ENCODE measurements at places on chromosomes 7 and 10.
A peak's percentile ranks its signal among the peaks of the same experiment; 100 is the strongest.

DNA sequence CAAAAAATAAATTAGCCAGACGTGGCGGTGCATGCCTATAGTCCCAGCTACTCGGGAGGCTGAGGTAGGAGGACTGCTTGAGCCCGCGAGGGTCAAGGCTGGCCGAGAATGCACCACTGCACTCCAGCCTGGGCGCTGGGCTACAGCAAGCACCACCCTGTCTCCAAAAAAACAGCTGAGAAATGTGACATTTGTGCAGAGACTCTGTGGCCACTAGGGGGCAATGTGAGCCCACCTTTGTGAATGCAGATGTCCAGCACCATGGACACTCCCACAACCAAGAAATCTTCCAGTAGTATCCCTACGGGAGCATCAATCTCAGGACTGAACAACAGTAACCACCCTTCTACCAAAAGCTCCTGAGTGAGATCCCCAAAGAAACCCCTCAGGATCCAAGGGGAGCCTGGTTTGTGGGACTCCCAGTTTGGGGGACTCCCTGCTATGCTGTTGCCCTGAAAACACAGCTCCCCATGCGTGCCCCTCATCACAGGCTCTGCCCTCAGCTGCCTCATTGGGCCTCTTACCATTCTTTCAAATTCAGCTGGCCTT is 6.2 kb upstream of the AHCYL2 start:
- peak; percentile 82 for DNase-seq

DNA sequence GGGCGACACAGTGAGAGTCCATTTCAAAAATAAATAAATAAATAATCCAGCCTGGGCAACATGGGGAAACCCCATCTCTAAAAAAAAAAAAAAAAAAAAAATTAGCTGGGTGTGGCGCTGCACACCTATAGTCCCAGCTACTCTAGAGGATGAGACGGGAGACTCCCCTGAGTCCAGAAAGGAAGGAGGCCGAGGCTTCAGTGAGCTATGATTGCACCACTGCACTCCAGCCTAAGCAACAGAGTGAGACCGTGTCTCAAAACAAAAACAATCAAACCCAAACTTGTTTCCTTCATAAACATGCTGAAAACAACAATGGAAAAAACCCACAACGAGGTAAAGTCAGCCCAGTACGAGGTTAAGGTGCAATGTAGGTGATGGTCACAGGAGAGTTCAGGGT is 1.2 kb downstream of the COX19 start:
- DNase-seq: no peak

- no peak for DNase-seq
Observed at GRCh38 chr10:50946991-50947781, 61.8 kb upstream of the A1CF start.

- DNase-seq: no peak
Observed at GRCh38 chr7:80843018-80843677, 75.7 kb downstream of the SEMA3C start.

- DNase-seq: no peak
Observed at GRCh38 chr7:2872296-2872874, 28.3 kb upstream of the GNA12 start.

DNA sequence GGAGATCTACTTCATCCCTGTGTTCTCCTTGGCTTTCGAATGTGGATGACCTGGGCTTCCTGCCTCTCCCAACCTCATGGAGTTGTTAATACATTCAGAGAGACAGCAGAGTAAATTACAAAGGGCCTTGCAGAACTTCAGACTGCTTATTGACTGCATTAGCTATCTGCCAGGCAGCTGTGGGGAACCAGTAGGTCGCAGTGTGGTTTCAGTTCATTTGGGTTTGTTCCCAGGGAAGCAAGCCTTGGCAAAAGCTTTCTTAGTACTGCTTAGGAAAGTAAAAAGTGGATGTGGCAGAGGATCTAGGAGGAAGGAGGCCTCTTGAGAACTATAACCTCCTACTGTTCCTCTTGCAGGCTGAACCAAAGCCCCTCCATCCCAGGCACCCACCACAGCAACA is 9.2 kb downstream of the NPFFR1 start:
- DNase-seq: no peak

DNA sequence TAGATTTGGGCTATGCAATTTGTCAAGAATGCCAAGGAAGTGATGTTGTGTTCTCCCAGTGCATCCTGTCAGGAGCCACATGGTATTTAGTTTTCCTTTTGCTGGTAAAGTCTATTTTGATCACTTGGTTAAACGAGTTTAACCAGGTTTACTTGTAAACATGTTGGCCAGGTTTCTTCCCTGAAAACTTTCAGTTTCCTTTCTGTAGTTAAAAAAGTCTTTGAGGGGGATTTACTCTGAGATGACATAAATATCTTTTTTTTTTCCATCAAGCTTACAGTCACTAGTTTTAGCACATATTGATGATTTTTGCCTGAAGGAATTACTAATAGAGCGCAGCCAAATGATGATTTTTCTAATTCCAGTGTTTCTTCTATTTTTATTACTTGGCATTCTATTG is 320.5 kb downstream of the PHF14 start:
- DNase-seq: no peak

- no peak for DNase-seq
Observed at GRCh38 chr7:64849250-64849923, 53.7 kb upstream of the ZNF273 start.

DNA sequence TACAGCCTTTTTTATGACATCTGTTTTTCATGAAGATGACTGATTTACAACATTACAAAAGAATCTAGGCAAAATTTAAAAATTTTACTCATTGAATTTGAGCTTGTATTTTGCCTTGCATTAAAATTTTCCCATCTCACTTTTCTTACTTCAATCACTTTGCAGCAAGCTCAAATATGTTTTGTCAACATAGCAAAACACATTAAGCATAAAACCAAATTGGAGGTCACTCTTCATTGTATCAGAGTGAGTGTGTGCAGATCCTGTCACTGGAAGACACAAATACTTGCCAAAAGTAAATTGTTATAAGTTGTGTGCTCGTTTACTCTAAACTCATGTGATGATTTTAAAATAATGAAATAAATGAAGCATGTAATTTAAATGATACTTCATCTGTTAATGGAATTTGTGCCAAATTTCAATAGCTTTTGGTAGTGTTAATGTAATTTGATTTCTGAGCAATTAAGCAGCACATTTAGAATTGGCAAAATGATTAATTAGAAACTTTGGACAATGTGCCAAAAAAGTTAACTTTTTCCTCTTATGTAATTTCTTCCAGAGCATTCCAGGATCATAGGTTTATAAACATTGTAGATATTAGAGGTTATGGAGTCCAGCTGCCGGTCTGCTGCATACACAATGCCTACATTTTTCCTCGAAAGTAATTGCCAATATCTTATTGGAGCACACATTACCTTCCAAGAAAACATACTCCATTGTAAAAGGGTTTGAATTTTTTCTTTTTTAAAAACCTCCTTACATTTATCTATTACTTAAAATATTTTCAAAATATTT is 1078.2 kb upstream of the LRRTM3 start:
- no peak for DNase-seq

GRCh38 chr10:30055226-30055662 is 4.1 kb downstream of the JCAD start:
- no peak for DNase-seq

DNA sequence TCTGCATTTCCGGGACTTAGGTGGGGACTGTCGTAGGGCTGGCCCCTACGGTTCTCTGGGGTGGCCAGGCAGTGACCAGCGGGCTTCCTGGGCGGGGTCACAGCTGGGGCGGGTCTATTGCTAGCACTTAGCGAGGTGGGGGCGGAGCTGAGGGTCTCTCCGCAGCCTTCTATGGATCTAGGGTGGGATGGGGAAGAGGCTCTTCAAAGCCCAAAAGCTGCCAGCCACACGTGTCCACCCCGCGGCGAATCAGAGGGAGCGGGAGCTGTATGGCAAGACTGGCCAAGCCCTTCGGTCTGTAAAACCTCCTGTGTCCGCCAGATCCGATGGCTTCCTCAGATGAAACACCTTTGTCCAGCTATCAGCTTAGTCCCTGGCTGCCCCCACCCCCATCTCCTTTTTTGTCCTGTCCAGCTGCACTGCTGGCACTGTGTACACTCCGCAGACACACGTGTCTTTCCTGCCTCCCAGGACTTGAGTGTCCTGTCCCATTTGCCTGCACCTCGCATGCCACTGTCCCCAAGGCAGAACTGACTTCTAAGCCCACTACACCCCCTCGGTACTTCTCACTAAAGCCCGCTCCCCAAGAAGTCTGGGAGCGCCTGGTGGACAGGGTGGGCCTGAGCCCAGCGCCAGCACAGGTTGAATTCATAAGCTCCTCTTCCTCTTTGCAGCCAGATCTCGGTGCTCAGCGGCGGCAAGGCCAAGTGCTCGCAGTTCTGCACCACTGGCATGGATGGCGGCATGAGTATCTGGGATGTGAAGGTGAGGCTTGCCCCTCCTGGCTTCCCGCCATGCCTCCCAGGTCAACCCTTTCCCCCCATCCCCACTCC is 14.8 kb downstream of the PDAP1 start:
- DNase-seq: no peak

DNA sequence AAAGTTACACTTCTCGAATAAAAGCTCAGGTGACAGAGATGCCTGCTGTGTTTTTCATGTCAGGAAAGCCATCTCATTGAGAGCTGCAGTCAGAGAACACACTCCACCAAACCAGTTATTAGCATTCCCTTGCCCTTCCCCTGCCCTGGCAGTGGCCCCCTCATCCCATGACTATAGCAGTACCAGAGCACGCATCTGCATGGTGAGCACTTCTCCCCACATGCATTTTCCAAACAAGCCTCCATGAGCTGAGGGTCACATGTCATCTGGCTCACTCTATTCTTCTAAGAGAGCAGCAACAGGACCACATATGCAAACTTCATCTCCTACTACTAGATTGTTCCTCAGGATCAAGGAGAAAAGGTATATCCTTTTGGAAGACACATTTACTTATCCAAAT is 42.4 kb upstream of the FGL2 start:
- DNase-seq: no peak

DNA sequence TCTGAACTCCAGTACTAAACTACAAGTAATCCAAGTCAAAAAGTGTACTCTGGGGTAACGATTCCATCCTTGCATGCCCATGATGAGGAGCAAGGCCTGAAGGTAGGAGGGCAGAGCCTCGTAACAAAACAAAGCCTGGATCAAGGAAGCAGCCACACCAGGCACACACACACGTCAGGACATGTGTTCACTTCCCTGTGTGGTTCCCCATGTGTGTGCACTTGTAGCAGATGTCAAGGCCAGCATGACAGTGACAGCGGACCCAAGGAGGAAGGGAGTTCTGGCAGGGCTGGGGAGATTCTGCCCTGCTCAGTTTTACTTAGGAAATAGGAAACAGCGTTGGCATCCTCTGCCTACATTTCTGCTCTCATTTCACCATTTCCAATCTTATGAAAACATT is 92.8 kb downstream of the ALOX5 start:
- DNase-seq: no peak

DNA sequence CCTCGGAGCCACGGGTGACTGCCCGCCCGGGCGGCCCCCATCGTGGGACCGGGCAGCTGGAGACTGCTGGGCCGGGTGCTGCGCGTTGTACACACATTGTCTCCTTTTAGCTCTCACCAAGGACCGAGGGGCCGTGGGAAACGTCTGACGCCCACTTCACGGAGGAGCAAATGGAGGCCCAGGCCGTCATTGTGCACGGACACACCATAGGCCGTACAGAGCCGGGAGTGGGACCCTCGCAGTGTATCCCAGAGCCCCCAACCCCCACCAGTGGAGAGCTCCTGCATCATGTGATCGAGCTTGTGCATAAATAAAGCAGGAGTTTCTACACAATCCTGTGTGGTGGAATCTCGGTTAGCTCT is 722 bp downstream of the DENND10 start:
- DNase-seq: peak; percentile 45

DNA sequence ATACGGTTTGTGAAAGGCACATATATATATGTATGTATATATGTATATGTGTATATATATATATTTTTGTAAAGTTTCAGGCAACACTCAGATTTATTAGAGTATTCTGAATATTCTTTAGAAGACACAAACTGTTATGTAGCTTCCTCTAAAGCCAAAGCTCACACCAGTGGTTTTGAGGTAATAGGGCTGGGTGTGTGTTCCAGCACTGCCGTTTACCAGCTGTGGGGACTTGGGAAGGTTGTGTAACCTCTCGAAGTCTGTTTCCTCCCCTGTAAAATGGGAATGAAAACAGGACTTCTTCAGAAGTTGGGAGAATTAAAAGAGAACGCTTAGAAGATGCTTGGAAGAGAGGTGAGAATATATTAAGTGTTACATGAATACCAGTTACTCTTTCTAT is 94.8 kb downstream of the PRPF18 start:
- no peak for DNase-seq

GRCh38 chr10:1127629-1128028 is 71.4 kb downstream of the WDR37 start:
- DNase-seq: no peak

GRCh38 chr7:7524121-7524520 is 11.6 kb downstream of the COL28A1 start:
- no peak for DNase-seq

GRCh38 chr7:40760293-40760964 is 625.6 kb downstream of the SUGCT start:
- no peak for DNase-seq

- no peak for DNase-seq
Observed at GRCh38 chr10:131220601-131221171, 90.8 kb downstream of the TCERG1L start.

DNA sequence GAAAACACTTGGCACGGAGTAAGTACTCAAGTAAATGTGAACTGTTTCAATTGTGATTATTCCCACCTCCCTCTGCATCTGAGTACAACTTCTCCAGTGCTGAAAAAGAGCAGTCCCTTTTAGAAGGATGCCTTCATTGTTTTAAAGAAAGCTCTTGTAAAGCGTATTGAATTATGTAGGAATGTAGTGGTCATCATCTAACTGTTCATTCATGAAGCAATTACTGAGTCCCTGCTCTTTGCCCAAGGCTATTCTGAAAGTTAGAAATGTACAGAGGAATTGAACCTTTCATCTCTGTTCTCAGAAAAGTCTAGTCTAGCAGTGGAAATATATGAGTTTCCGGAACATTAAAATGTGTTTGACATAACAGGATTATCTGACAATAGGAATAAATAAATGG is 127.8 kb downstream of the CACNB2 start:
- no peak for DNase-seq

GRCh38 chr10:24920907-24921881 is 31.2 kb downstream of the PRTFDC1 start:
- peak; percentile 28 for DNase-seq

DNA sequence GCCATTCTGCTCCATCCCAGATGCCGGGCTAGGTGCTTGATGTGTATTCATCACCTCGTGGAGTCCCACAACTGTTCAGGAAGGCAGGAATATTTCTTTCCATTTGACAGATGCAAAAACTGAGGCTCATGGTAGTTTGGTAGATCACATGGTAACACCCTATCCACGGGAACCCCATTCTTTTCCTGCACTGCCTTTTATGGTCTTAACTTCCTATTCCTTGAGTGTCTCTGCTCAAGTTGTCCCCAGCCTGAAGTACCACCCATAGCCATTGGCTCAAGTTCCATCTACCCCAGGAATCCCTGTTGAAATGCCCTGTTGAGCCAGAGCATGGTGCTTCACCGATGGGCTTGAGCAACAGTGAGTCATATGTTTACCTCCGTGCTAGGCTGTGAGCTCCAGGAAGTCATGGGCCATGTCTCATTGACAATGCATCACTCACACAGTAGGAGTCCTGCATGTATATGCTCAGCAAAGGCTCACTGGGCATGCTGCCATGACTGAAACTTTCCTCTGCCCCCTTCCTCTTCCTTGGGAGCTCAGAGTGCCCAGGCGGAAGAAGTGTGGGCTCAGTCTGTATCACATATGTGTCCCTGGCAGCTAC is 71.7 kb upstream of the ADAM12 start:
- DNase-seq: no peak

Data from GM13977 (cell line).